ENCODE measurements at places on chromosomes 7 and 10.
A peak's percentile ranks its signal among the peaks of the same experiment; 100 is the strongest.

GRCh38 chr10:101146392-101147251 lies 15.5 kb downstream of the TLX1 start:
- DNase-seq, result no peak

GRCh38 chr10:117501460-117502035 lies 41.0 kb upstream of the EMX2 start:
- DNase-seq, result no peak

GRCh38 chr7:18583305-18583704 lies 87.8 kb downstream of the HDAC9 start:
- DNase-seq, result peak; percentile 72

DNA sequence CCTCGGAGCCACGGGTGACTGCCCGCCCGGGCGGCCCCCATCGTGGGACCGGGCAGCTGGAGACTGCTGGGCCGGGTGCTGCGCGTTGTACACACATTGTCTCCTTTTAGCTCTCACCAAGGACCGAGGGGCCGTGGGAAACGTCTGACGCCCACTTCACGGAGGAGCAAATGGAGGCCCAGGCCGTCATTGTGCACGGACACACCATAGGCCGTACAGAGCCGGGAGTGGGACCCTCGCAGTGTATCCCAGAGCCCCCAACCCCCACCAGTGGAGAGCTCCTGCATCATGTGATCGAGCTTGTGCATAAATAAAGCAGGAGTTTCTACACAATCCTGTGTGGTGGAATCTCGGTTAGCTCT lies 722 bp downstream of the DENND10 start:
- peak; percentile 28 for DNase-seq

- no peak for DNase-seq
Observed at GRCh38 chr10:65419629-65420028, 1506.2 kb upstream of the LRRTM3 start.

DNA sequence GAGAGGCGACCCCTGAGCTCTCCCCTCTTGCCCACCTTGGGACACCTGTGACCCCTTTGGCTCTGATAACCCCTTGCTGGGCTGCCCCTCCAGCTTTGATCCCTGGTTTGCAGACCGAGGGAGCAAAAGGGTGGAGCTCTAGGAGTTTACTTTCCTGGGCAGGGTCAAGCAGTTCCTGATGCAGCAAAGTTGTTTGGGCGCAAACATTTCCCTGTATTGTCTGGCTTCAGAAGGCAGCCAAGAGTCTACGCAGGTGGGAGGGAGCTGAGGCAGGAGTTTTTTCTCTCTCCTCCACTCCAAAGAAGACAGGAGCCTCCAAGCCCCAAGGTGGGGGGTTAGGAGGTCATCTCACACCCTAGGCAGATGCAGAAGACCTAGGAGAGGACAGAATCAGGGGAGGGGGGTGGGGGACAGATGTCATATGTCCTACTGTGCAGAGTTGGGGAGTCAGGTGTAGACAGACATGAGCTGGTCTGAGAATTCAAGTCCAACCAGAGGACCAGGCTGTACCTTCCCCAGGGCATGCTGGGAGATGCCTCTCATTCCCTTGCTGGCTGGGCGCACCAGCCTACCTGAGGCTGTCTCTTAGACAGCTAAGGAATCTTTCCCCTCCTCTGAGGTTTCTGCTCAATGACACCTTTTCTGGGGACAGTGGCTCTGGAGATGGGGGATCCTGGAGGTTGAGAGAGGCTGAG lies 20.5 kb downstream of the TMEM270 start:
- DNase-seq, result no peak

DNA sequence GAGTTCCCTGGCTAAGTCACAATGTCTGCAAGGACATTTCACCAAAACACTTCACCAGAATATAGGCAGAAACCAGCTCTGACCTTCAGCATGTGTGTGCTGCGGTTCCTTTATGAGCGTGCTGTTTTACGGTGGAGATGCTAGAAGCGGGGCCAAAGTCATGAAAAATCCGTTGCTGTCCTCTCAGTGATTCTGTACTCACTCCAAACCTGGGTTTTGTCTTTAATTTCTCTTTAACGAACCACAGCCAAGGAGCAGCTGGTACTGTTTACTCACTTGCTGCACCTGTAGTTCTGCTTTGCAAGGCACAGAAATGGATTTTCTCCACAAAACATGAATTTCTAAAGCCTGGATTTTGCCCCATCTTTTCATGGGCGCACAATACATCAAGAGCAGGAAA lies 639.9 kb downstream of the PHTF2 start:
- no peak for DNase-seq

DNA sequence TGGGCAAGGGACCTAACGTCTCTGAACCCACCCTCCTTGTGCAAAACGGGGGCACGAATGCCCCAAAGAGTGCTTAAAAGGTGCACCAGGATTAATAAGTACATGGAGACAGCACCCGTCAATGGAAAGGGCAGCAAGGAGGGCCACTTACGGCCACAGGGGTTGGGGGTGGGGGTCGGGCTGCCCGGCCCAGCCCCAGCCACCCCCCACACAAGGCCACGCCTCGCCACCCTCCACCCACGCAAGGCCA lies 213.4 kb downstream of the MAD1L1 start:
- no peak for DNase-seq

- DNase-seq, result peak; percentile 73
Observed at GRCh38 chr7:143248761-143249354, 14.4 kb upstream of the GSTK1 start.

- DNase-seq, result no peak
Observed at GRCh38 chr7:31362401-31362800, 21.9 kb upstream of the NEUROD6 start.

DNA sequence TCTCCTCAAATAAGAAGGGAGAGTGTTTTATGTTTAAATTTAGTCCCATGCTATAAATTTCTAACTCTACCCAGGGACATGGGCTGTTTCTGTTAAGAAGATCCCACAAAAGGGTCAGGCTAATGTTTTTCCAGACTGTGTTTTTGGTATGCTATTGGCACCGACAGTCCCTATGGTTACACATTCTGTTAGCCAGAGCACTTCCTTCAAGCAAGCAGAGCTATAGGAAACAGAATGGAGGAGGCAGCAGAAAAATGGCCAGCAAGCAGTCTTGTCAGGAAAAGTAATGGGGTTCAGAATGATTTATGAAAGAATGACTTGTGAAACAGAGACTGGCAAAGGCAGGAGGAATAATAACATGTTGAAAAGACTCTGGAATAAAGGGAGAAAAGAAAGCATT lies 44.8 kb upstream of the PHYHIPL start:
- no peak for DNase-seq

GRCh38 chr7:36487756-36488336 lies 98.2 kb downstream of the ANLN start:
- peak; percentile 56 for DNase-seq

DNA sequence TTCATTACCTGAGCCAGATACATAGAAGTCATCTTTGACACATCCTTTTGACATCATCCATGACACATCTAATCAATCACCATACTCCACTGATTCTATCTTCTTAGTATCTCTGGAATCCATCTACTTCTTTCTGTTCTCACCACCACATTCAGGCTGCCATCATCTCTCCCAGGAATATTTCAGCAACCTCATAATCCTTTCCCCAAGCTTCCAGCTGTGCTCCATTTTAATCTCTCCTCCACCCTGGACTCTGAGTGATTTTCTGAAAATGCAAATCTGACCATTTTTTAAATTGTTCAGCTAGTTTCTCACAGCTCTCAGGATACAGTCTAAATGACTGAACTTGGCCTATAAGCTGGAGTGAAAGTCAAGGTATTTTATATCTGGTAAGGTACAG lies 2.5 kb upstream of the BTRC start:
- DNase-seq, result no peak

- no peak for DNase-seq
Observed at GRCh38 chr7:140197218-140197890, 20.6 kb upstream of the KDM7A start.

GRCh38 chr10:101766306-101766705 lies 9.6 kb downstream of the FGF8 start:
- no peak for DNase-seq

DNA sequence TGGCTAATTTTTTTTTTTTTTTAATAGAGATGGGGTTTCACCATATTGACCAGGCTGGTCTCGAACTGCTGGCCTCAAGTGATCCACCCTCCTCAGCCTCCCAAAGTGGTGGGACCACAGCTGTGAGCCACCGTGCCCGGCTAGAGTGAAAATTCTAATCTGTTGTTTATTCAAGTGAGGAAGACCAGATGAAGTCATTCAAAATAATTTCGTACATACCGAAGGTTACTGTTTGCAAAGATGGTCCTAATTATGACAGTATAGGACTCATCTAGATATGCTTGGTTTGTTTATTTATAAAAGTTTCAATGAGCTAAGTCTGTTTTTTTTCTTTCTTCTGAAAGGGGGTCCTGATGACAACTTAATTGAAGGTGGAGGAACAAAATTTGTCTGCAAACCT lies 376.8 kb downstream of the EXOC4 start:
- DNase-seq, result peak; percentile 64

DNA sequence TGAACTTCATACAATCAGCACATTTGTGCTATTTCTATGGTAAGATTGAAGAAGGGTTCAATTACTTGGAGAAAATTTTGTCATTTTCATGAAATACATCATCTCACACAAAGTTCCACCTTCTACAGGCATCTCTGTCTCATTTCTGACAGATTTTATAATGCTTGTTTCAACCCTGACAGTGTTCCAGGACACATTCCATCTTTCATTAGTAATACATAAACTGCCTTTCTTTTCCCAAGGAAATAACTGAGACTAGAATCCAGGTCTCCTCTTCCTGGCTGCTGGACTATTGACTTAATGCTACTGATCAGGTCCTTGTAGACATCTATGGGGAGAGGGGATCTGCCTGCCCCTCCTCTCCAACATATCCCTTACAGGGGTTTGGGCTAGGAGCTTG lies 70.1 kb upstream of the PLPP4 start:
- DNase-seq, result peak; percentile 32

DNA sequence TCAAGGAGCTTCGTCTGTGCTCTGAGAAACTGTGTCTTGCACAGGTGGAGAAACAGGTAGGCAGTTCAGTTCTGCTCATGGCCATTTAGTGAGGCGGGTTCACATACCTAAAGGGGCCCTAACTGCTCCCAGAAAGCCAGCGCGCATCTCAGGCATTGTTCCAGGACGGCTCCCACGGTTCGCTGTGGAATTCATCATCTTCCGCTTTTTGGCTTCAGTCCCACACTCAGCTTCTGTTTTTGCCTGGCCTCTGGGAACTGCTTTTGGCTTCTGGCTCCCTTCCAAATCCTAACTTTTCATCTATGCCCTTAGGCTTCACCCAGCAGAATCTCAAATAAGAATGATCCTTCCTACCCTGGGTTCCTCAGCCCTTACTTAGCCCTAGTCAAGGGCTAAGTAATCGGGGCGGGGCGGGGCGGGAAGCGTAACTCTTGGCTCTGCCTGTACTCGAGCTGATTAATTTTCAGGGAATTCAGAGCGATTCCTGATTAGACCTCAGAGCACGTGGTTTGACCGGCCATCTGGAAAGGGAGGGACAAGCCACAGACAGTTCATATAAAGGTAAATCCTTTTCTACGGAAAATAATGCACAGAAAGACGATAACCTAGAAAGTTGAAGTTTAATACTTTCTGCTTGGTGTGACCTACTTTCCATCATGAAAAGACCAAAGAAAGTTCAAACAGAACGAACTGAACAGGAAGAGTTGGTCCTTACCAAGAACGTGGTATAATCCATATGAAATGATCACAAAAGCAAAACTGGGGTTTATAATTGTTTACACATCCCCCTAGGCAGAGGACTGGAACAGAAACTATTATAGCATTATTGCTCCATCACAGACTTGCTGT lies 105.7 kb downstream of the ST8SIA6 start:
- DNase-seq, result peak; percentile 95

DNA sequence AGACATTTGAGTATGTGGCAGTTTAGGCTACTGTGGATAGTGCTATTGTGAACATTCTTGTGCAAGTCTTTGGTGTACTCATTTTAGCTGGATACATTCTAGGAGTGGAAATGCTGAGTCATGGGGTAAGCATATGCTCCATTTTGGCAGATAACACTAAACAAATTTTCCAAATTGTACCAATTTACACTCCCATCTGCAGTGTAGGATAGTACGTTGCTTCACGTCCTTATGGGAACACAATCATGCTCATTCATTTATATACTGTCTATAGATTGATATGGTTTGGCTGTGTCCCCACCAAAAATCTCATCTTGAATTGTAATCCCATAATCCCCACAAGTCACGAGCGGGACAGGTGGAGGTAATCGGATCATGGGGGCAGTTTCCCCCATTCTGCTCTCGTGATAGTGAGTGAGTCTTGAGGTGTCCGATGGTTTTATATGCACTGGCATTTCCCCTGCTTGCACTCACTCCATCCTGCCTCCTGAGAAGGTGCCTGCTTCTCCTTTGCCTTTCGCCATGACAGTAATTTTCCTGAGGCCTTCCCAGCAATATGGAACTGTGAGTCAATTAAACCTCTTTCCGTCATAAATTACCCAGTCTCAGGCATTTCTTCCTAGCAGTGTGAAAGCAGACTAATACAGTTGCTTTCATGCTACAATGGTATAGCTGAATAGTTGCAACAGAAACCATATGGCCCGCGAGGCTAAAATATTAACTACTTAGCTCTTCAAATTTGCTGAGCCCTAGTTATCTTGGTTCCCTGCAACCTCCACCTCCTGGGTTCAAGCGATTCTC lies 25.6 kb downstream of the RNF216 start:
- DNase-seq, result peak; percentile 37

DNA sequence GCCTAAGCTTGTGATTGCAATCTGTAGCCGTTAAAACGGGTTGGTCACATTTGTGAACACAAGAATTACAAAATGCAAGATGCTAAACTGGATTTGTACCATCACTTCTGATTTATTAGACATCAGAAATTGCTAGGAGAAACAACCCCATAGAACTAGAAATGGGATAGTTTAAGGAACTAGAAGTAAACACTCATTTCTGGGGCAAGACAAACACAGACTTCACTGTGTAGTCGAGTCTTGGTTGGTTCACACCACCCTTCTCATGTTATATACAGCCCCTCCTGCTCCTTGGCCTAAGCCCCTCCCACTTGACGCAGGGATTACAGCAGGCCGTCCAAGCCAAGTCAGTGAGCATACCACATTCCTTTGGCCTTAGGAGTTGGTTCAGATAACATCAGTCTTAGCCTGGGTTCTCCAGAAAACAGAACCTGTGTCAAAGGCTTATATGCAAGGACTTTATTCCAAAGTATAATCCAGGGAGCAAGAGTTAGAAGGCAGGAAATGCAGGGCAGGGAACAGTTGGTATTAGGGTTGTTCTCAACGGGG lies 2.0 kb upstream of the NRAP start:
- peak; percentile 94 for DNase-seq

GRCh38 chr7:106331441-106332175 lies 46.8 kb upstream of the NAMPT start:
- no peak for DNase-seq

GRCh38 chr10:82889728-82890127 lies 1014.7 kb downstream of the NRG3 start:
- DNase-seq, result no peak

GRCh38 chr10:49218480-49218879 lies 30.3 kb upstream of the TMEM273 start:
- DNase-seq, result no peak
